ENCODE measurements at places on chromosomes 1 and 21. TPM values are rescaled to one million over a fixed set of nuclear protein-coding genes. Genes with fewer than 3 reads are reported as not detected.

The EPHX1 gene
- 49.7 TPM for total RNA-seq

DNA sequence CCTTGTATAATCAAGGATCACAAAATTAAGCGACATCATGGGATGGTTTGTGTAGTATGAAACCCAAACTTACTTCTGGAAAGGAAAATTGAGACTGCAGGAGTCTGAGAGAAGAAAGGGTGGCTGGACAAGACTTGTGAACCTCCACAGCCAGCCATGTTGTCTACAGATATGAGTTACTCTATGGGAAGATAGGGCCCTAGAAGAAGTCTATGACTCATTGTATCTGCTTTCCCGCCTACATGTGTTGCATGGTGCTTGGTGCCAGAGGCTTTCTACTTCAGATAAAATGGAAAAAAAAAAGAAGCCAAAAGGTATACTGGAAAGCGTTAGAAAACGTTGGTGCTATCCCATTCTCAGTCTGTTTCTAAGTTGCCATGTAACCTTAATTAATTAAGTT lies 18.7 kb upstream of the OR6N2 start:
- H3K27ac ChIP-seq, result no peak overlapping the region
- H3K36me3 ChIP-seq, result no peaks in the 10 kb centered on the region
- no peak for DNase-seq
- no peaks in the 10 kb centered on the region for H3K4me1 ChIP-seq
- no peaks in the 10 kb centered on the region for H3K27me3 ChIP-seq

GRCh38 chr1:234214129-234214910 lies 158.9 kb upstream of the COA6 start:
- peak overlapping the region; percentile 61 for H3K4me3 ChIP-seq
- H3K27ac ChIP-seq, result no peak overlapping the region
- H3K36me3 ChIP-seq, result no peaks in the 10 kb centered on the region
- H3K27me3 ChIP-seq, result peaks cover 80% of the 10 kb centered on the region

GRCh38 chr1:150560576-150561253 lies 11.5 kb downstream of the ADAMTSL4 start:
- DNase-seq, result peak; percentile 90
- peaks cover 68% of the 10 kb centered on the region for H3K4me1 ChIP-seq
- no peaks in the 10 kb centered on the region for H3K27me3 ChIP-seq
- peak overlapping the region; percentile 96 for H3K27ac ChIP-seq

GRCh38 chr1:67683766-67684525 lies 1.1 kb upstream of the GADD45A start:
- no peaks in the 10 kb centered on the region for H3K27me3 ChIP-seq
- H3K4me1 ChIP-seq, result peaks cover 56% of the 10 kb centered on the region
- no peak for DNase-seq
- H3K36me3 ChIP-seq, result peaks cover 17% of the 10 kb centered on the region
- peak overlapping the region; percentile 99 for H3K27ac ChIP-seq
- H3K4me3 ChIP-seq, result peak overlapping the region; percentile 97

Data from left ventricle myocardium inferior (tissue), 1 donor.